ENCODE measurements at places on chromosomes 2 and 18. TPM values are rescaled to one million over a fixed set of nuclear protein-coding genes. Genes with fewer than 3 reads are reported as not detected.

- peak; percentile 74 for DNase-seq
Measured at GRCh38 chr2:142165790-142166189, 35.0 kb upstream of the LRP1B start.

- DNase-seq: no peak
Measured at GRCh38 chr2:53210538-53210937, 557.1 kb upstream of the CHAC2 start.

- no peak for DNase-seq
Measured at GRCh38 chr18:77098029-77098428, 34.6 kb downstream of the MBP start.

DNA sequence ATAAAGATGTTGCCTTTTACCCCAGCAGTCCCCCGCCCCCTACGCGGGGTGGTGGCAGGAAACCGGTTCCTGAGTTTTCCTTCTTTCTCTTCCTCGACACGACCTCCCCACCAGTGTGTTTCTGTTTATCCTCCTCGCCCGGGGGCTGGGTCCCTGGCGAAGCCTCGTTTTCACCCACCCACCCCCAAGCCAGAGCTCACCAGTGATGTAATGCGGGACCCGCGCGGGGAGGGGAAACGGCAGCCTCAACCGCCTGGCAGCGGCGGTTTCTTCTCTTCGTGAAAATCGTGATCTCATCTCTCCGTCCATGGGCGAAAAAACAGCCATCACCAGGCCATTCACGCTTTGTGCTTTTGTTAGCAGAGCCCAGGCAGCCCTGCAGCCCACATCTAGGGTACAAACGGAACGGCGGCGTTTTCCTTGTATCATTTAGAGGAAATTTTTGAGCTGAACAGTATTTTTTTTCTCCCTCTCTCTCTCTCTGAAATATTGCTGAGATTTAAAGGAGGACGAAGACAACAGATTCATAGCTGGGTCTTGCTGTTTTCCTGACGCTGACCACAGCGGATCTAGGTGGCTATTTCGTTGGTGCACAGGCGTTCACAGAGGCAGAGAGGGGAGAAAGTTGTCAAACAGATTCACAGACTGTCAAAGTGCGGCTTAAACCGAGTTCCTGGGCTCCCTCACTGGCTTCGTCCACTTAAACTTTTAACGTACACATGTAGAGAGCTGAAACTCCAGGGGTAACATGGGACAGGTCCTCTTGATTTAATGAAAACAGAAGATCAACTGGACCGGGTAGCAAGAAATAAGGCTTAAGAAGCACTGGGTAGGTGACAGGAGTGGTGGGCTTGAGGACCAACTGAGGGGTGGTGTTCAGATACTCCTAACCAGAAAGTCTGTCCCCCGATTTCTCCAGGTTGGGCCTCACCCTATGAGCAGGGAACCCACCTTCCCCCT, 21.9 kb upstream of the PAX3 start:
- DNase-seq: peak; percentile 14

DNA sequence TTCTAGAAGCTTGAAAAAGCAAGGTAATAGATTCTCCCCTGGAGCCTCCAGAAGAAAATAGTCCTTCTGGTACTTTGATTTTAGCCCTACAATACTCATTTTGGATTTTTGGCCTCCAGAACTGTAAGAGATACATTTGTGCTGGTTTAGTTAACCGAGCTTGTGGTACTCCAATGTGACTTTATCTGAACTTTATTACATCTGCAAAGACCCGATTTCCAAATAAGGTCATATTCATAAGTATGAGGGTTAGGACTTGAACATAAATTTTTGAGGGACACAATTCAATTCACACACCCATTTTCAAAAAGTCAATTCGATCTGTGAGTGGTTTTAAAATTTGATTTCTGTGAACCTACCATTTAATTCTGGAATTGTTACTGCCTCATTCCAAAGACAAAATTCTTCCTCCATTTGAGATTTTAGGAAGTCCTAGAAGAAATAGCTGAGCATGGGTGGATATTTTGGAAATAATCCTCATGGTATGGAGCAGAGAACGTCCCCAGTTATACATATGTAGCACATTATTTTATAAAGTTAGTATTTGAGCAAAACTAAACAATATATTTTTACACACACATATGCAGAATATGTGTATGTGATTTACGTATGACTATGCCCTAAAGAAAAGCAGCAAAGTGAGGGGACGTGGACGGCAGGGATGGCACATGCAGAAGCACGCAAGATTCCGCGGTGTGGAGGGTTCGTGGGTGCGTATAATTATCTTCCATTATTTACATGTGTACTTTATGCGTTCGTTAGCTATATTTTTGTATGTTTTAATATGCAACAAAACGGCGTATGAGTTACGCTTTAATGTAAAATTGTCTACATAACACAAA, 905 bp upstream of the NUP35 start:
- DNase-seq: no peak

GRCh38 chr18:34936772-34937171, 104.4 kb upstream of the MAPRE2 start:
- DNase-seq: no peak

DNA sequence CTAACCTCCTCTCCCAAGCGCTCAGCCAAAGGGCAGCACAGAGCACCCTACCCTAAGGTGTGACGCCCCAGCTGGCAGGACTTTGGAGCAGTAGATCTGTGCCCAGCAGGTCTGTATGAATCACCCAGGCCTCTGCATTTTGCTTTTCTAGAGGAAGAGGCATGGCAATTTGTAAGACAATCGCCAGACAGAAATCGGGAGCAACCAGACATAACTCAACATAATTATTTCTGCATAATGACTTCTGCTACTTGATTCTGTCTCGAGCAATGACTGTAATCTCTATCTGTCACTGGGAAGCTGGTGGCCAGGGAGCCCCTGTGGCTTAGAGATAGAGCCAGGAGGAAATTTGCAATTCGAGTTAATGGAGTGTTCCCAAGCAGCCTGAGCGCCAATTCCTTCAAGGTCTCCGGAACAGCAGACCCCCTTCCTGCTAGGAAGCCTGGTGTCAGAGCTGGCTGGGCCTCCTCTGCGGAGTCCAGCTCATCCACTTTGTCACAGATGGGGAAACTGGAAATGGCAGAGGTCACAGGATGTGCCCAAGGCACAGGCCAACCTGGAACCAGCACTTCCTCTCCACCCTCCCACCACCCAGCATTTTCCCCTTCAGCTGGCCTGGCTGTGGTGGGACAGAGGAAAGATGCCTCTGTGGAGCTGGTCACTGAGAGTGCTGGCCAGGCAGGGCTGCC, 55.0 kb downstream of the ODC1 start:
- peak; percentile 42 for DNase-seq

DNA sequence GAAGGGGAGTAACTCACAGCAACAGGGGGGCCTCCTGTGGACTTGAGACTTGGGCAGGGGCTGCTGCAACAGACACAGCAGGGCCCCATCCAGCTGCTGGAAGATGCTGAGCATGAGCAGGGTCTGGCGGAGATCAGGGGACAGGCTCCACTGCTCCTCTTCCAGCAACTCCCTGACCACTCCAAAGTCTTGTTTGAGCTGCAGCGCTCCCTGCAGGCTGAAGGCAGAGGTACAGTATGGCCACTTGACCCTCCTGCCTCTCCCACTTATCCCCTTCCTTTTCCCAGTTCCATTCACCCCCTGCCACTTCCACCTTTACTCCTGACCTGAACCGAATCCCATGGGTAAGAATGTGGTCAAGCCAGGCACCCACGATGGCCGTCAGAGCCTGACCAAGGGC, 2.4 kb upstream of the MRPL53 start:
- no peak for DNase-seq

PTH2R gene
- total RNA-seq: 0.17 TPM

TUBB8B gene
- not detected for total RNA-seq

Data from renal cortical epithelial cell (primary cell).